ENCODE measurements at places on chromosomes 7 and 10. TPM values are rescaled to one million over a fixed set of nuclear protein-coding genes. Genes with fewer than 3 reads are reported as not detected.

DNA sequence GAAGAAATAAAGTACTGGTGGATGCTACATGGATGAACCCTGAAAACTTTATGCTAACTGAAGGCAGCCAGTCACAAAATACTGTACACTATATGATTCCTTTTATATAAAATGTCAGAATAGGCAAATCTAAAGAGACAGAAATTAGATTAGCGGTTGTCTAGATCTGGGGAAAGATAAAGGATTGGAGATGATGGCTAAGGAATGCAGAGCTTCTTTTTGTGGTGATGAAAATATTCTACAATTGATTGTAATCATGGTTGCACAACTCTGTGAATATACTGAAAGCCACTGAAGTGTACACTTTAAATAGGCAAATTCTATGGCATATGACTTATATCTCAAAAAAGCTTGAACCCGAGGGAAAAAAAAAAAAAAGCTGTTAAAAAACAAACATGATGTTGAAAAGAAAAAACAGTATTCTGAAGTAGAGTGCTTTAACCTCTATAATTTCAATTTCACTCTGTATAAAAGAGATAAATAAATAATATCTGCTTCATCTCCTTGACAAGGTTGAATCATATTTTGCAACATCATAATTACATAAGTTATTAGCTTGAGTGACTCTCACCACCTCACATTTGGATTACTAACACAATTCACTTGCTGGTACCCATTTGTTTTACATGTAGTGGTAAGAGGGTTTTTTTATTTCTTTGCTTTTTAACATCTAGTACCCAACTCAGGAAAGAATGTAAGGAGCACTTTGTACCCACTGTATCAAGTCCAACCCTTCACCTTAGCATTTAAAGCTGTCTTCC is 2.8 kb upstream of the GNAI1 start:
- DNase-seq: no peak
- no peak overlapping the region for H3K27ac ChIP-seq
- H3K27me3 ChIP-seq: no peaks in the 10 kb centered on the region
- H3K4me3 ChIP-seq: no peak overlapping the region
- peaks cover 2% of the 10 kb centered on the region for H3K36me3 ChIP-seq

DNA sequence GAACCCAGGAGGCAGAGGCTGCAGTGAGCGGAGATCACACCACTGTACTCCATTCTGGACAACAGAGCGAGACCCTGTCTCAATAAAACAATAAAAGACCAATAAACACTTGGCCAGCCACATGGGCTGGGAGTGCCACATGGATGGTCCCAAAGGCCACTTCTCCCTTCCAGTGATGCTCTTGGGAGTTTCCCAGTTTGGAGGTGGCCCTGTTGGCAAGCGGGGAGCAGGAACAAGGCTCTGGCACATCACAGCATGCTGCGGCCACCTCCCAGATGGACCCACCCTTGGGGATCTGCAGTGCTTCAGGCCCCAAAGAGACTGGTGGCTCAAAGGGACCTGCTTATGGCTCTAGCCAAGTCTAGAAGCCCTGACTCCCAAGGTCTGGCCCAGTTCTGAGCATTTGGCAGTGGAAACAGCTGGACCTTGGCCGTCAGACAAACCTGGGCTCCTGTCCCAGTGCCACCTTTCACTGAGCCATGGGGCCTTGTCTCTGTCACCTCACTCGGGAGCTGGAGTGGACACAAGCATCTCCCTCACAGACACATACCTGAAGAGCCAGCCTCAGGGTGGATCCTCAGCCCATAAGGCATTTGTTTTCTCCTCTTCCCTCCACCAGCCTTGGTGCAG is 91.7 kb downstream of the COL13A1 start:
- no peaks in the 10 kb centered on the region for H3K36me3 ChIP-seq
- H3K4me3 ChIP-seq: no peak overlapping the region
- DNase-seq: no peak
- no peak overlapping the region for H3K27ac ChIP-seq
- H3K27me3 ChIP-seq: no peaks in the 10 kb centered on the region

- peaks cover 18% of the 10 kb centered on the region for H3K27me3 ChIP-seq
- H3K36me3 ChIP-seq: no peaks in the 10 kb centered on the region
- no peak for DNase-seq
- H3K27ac ChIP-seq: no peak within 1 kb of the TSS
- peak within 1 kb of the TSS; percentile 54 for H3K4me3 ChIP-seq
Observed at GRCh38 chr10:99532687-99533495, at the start of gene NKX2-3. NKX2-3 (plus strand) TSS chr10:99532942; CDS start chr10:99533132, 190 bp downstream.

DNA sequence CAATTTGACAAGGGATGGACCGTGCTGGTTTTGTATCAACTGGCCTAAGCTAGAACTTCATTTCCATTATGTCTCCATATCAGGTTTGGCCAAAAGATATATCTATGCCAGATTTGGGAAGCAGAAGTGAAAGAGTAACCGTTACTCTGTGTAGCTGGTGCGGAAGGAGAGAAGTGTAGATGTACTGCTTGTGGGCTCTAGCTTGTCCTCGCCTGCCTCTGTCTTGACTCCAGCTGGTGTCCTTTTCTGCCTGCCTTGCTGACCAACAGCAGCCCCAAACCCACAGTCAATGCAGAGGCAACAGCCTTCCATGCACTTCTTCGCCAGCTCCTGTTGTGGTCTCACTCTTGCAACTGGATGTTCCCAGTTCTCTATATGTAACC is 128.5 kb downstream of the KIF20B start:
- no peaks in the 10 kb centered on the region for H3K4me1 ChIP-seq
- no peak for DNase-seq
- no peak overlapping the region for H3K4me3 ChIP-seq

DNA sequence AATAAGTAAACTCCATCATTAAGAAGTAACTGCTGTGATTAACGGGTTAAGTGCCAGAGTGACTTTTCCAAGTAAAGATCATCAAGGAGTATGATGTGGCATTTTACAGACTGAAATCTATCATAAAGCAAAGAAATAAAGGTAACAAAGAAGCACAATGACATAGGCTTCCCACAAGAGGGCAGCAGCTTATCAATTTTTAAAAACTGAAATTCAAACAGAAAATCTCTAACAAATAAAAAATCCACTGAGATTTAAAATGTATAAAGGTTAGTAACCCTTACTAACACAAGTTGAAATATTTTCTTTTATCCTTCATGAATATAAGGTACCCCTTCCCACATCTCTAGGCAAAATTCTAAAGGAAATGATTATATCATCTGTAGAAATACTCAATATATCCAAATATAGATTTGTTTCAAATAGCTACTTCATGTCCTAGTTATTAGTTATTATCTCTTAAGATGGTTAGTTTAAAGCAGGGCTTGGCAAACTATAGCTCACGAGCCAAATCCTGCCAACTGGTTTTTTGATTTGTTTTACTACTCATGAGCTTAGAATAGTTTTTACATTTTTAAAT is 29.2 kb downstream of the FAM3C start:
- H3K4me1 ChIP-seq: no peaks in the 10 kb centered on the region
- H3K27me3 ChIP-seq: no peaks in the 10 kb centered on the region
- H3K36me3 ChIP-seq: peaks cover 23% of the 10 kb centered on the region
- H3K4me3 ChIP-seq: no peak overlapping the region
- DNase-seq: peak; percentile 30
- no peak overlapping the region for H3K27ac ChIP-seq

DNA sequence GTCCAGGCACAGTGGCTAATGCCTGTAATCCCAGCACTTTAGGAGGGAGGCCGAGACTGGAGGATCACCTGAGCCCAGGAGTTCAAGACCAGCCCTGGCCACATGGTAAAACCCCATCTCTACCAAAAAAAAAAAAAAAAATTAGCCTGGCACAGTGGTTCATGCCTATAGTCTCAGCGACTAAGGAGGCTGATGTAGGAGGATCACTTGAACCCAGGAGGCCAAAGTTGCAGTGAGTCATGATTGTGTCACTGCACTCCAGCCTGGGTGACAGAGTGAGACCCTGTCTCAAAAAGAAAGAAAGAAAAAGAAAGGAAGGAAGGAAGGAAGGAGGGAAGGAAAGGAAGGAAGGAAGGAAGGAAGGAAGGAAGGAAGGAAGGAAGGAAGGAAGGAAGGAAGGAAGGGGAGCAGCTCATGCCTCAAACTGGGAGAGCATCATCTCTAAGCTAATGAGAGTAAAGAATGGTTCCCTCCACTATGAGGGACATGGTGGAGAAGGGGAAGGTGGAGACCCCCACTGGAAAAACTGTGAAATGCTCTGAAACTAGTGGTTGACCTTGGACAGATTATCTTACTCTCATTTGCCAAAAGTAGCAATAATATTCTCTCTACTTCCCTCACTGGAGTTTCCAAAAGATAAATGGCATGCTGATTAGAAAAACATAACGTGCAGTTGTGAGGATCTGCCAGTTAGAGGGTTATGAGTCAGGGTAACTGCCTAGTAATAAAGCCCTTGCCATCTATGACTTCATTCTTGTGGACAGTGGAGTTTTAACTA is 16.8 kb downstream of the GIMAP5 start:
- no peaks in the 10 kb centered on the region for H3K36me3 ChIP-seq
- H3K4me3 ChIP-seq: no peak overlapping the region
- no peak for DNase-seq

- no peaks in the 10 kb centered on the region for H3K27me3 ChIP-seq
- no peak overlapping the region for H3K4me3 ChIP-seq
- H3K36me3 ChIP-seq: no peaks in the 10 kb centered on the region
- no peaks in the 10 kb centered on the region for H3K4me1 ChIP-seq
- DNase-seq: no peak
Observed at GRCh38 chr7:80288175-80289122, 153.8 kb downstream of the GNAI1 start.

GRCh38 chr7:83575436-83575835 is 73.5 kb downstream of the SEMA3E start:
- H3K4me3 ChIP-seq: no peak overlapping the region
- no peaks in the 10 kb centered on the region for H3K27me3 ChIP-seq
- no peak for DNase-seq
- no peaks in the 10 kb centered on the region for H3K36me3 ChIP-seq
- no peak overlapping the region for H3K27ac ChIP-seq

DNA sequence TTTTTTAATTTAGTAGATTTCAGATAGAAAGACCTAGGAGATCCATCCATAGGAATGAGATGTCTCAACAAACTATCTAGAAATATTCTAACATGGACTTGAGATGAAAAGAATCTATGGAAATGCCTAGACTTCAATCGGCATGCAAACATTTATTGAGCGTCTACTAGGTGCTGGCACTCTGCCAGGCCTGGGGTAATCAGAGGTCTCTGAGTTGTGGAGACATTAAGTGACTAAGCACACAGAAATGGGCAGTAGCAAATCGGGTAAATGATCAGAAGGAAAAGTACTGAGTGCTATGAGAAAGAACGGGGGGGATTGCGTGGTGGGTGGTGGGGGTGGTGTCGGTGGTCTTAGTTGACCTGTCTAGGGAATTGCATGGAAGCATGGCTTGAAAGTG is 466.6 kb downstream of the GALNT17 start:
- no peak overlapping the region for H3K27ac ChIP-seq
- H3K36me3 ChIP-seq: no peaks in the 10 kb centered on the region
- no peak overlapping the region for H3K4me3 ChIP-seq

- peaks cover 25% of the 10 kb centered on the region for H3K27me3 ChIP-seq
- peak overlapping the region; percentile 25 for H3K4me3 ChIP-seq
- no peak for DNase-seq
- H3K4me1 ChIP-seq: peaks cover 9% of the 10 kb centered on the region
- no peaks in the 10 kb centered on the region for H3K36me3 ChIP-seq
- no peak overlapping the region for H3K27ac ChIP-seq
Observed at GRCh38 chr10:100654782-100655325, 90.5 kb upstream of the PAX2 start.

DNA sequence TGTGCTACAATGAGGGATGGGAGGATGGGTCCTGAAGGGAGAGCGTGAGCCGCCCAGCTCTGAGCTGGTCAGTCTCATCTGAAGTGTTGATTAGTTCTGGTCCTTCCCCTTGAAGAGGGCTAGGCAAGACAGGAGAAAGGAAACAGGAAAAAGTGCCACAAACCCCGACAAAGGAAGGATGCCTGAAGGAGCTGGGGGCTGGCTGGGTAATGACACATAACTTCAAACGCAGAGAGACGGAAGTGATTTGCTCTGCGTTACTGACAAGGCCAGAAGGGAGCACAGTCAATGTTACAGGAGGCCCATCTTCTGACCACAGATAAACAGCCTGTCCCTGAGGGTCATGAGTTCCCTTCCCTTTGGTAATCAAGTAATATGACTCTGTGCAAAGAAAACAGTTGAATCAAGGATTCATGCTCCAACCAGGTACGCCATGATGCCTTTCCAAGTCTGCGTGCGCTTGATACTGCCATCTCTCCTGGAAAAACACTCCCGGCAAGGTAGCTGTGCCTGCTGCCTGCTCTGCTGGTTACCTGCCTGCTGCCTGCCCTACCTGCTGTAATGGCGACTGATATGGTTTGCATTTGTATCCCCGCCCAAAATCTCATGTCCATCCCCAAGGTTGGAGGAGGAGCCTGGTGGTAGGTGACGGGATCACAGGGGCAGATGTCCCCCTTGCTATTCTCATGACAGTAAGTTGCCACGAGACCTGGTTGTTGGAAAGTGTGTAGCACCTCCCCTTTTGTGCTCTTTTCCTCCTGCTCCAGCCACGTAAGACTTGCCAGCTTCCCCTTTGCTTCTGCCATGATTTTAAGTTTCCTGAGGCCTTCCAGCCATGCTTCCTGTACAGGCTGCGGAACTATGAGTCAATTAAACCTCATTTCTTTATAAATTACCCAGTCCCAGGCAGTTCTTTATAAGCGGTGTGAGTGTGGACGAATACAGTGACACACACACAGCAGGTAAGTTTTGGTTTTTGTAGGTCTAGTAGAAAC is 57.9 kb downstream of the GRB10 start:
- H3K4me3 ChIP-seq: no peak overlapping the region
- DNase-seq: no peak
- H3K36me3 ChIP-seq: no peaks in the 10 kb centered on the region
- H3K27ac ChIP-seq: no peak overlapping the region
- H3K4me1 ChIP-seq: no peaks in the 10 kb centered on the region
- no peaks in the 10 kb centered on the region for H3K27me3 ChIP-seq

- no peaks in the 10 kb centered on the region for H3K36me3 ChIP-seq
- peaks cover 17% of the 10 kb centered on the region for H3K4me1 ChIP-seq
Observed at GRCh38 chr10:91412354-91413087, 2.4 kb downstream of the HECTD2 start.

- H3K36me3 ChIP-seq: no peaks in the 10 kb centered on the region
- no peak overlapping the region for H3K27ac ChIP-seq
- DNase-seq: no peak
- H3K4me3 ChIP-seq: no peak overlapping the region
Observed at GRCh38 chr10:34677132-34677531, 138.0 kb downstream of the PARD3 start.

GRCh38 chr10:69338133-69338456 is 59.8 kb downstream of the HK1 start:
- H3K4me3 ChIP-seq: no peak overlapping the region
- H3K4me1 ChIP-seq: peaks cover 11% of the 10 kb centered on the region
- no peaks in the 10 kb centered on the region for H3K36me3 ChIP-seq

- DNase-seq: no peak
- no peak overlapping the region for H3K27ac ChIP-seq
- no peak overlapping the region for H3K4me3 ChIP-seq
- H3K36me3 ChIP-seq: no peaks in the 10 kb centered on the region
- no peaks in the 10 kb centered on the region for H3K4me1 ChIP-seq
- no peaks in the 10 kb centered on the region for H3K27me3 ChIP-seq
Observed at GRCh38 chr10:30747633-30748032, 118.1 kb upstream of the LYZL2 start.

The ERV3-1 gene
- 23.1 TPM for total RNA-seq

The LRRC4 gene
- total RNA-seq: not detected

The PLEKHS1 gene
- total RNA-seq: 0.21 TPM

The SEMA3C gene
- total RNA-seq: 232 TPM

The COG5 gene
- 29.1 TPM for total RNA-seq

The TMEM26 gene
- total RNA-seq: 14.3 TPM

All from Panc1 (cell line).